ENCODE measurements at places on chromosomes 6 and 20.

DNA sequence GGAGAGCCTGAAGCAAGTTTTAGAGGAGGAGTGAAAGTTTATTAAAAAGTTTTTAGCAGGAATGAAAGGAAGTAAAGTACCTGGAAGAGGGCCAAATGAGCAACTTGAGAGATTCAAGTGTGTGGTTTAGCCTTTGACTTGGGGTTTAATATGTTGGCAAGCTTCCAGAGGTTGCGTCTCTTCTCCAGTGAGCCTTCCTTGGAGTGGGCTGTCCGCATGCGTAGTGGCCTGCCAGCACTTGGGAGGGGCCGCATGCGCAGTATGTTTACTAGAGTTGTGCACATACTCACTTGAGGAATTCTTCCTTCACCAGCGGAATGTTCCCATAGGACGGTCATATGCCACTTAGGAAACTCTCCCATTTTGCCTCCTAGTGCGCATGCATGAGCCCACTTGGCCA, 235.2 kb downstream of the ALDH8A1 start:
- DNase-seq = no peak

DNA sequence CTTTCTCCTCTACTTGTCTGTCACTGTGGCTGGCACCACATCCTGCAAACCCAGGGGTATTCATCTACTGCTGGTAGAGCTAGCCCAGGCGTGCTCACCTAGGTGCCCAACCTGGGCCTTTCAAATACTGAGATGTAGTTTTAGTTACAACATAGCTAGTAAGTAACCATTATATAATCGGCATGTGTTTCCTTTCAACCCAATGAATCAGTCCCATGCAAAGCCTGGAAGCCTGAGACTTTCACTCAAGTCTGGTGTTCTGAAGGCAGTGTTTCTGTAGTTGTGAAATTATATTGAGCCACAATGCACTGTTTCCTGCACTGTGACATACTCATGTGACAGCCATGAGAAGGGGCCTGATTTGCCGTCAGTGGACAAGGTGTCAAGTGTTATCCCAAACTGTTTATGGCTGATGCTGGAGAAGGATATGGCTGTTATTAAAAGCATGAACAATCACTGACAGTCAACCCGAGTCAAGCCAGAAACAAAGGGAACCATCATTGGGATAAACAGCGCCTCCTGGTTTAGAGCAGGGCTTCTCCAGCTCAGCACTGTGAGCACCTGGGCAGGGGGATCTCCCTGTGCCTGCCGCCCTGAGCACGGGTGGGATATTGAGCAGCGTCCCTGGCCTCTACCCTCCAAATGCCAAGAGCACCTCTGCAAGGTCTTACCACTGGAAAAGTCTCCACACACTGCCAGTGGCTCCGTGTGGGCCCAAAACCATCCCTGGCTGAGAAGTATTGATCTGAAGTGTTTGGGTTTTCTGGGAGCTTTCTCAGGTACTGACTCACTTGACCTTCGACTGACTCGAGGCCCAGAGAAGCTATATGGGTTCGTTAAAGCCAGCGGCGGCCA, 1.6 kb downstream of the PSMA7 start:
- DNase-seq = no peak

DNA sequence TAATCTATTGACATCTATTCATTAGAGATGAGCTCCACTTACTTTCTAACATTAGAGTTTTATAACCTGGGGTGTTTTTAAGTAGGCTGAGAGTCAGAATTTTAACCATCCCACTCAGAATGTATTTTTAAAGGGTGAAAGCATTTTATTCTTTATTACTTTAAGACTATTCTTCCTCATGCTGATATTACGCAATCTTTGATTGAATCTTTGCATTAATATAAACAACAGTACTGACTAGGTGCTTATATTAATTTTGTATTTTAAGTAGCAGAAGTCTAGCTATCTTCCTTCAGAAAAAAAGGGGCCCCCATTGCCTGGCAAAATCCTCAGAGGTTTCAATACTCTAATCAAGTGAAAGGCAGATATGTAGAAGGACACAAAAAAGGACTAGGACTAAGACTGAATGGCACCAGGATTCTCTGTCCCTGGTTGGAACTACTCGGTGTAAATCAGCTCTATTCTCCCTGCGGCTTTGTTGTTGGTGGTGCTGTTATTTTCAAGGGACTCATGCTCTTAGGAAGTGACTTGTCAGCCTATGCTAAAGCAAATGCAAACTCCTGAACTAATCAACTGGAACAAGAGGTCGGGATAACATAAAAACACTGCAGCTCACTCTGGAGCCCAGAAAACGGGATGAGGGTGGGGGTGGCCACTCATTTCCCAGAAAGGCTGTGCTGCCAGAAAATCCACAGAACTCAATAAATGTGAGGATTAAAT, 1324.4 kb downstream of the GRIK2 start:
- no peak for DNase-seq

DNA sequence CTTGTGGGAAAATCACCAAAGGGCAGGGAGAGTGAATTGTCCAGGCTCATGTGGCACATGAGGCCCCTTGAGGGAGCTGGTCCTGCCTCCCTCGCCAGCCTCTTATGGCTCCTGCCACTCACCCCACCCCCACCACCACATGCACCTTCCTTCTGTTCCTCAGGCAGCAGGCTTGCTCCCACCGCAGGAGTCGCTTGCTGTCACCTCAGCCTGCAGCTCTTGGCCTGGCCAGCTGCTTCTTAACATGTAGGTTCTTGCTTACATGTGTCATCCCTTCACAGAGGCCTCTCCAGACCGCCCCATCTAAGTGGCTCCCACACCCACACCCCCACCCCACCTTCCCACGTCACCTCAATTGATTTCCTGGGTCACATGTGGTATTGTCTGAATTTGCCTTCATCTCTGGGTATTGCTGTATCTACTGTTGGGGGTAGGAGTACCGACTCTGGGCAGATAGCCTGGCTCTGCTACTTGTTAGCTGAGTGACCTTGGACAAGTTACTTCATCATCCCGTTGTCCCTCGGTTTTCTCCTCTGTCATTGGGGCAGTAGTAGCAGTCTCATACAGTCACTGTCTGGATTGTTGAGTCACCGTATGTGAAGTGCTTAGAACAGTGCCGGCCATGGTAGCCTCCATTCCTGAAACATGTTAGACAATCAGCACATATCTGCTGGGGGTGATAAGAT, 41.7 kb downstream of the SLC9A8 start:
- no peak for DNase-seq

DNA sequence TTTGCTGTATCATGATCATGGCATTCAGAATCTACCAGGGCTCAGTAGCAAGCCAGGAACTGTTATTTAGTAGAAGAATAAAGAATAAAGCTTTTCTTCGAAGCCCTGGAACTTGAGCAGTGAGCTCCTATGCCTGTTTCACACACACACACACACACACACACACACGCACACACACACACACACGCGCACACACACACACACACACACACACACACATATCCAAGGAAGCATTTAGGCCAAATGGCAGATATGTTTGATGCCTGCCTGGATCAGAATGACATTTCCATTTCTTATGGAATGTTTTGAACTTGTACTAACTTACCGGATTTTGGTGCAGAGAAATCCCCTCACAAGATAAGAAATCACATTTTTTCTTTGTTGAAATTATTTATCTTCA, 35.5 kb downstream of the RPP21 start:
- no peak for DNase-seq

DNA sequence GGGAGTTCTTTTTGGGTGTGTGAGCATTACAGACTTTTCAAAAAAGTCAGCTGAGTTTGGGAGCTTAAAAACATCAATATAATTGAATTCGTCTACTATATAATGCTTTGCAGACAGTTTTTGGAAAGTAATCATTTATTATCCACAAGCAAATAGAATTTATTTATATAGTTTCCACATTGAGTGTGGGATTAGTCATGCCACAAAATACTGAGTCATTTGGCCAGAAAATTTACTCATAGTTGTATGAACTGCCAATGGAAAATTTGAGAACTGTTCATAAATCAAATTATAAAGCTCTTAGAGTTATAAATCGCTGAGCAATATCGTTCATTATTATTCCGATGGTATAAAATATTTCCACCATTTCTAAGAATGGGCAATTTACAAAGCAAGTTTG, 5.0 kb downstream of the BEND6 start:
- no peak for DNase-seq

DNA sequence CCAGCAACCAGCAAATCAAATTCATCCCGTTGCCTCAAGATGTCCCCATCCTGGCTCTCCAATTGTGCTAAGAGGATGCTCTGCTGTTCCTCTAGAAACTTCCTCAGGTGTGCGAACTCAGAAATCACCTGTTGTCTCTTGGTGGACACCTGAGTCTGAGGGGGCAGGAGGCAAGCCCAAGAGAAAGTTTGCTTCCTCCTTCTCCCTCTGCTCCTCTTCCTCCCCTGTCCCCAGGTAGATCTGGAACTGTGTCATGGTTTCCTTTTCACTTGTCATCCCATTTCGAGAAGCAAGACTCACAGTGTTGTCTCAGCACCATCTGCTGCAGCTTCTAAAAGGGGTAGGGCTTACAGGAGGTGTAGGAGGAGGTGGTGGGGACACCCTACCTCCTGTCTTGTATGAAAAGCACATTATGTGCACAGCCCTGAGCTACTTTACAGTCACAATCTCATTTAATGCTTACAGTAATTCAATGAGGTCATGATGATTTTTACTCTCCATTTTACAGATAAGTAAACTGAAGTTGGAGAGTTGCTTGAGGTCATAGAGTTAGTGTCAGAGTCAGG, 2.5 kb downstream of the TRIM10 start:
- no peak for DNase-seq

All from nephron progenitor cell (in vitro differentiated cells).